ENCODE measurements at places on chromosomes 3 and 15. TPM values are rescaled to one million over a fixed set of nuclear protein-coding genes. Genes with fewer than 3 reads are reported as not detected.

THAP10 gene
- total RNA-seq = 2.9 TPM

FRMD5 gene
- total RNA-seq = 1.4 TPM

PRKCD gene
- total RNA-seq = 16.7 TPM

ANKUB1 gene
- total RNA-seq = not detected

DNA sequence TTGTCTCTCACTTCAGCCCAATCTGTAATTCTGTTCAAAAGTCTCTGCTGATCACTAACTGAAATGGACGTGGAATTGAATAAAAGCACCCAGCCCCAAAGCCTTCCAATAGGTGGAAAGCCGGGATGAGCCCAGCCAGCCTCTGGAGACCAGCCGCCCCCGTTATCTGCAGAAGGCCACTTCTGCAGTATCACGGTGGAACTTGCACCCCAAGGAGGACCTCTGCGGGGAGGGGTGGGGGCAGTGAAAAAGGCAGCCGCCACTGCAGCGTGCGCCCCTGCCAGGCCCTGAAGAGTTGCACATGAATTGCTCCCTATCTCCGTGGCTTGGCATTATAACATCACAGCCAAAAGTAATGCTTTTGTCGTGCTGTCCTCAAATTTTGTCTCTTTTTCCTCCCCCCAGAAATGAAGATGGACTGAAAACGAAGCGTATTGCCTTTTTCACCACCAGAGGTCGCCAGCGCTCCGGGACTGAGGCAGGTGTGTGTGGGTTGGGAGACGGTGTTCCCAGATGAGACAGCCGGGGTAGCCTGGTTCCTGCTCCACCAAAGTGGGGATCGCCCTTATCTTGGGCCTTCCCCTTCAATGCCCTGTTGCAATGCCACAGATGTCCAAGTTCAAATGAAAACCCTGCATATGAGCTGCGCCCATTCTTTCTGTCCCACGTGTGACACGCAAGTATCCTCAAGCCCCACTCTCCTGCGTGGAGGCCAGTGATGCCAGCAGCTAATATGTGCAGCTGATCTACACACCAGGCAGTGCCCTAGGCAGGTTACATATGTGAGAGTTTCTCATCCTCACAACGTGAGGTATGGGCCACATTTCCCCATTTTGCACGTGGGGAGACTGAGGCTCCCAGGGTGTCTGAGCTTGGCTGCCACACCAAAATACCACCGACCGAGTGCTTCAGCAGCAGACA is 96.0 kb downstream of the LRRK1 start:
- DNase-seq = peak; percentile 90
- no peaks in the 10 kb centered on the region for H3K4me1 ChIP-seq
- H3K27me3 ChIP-seq = peaks cover 12% of the 10 kb centered on the region
- peaks cover 41% of the 10 kb centered on the region for H3K36me3 ChIP-seq

DNA sequence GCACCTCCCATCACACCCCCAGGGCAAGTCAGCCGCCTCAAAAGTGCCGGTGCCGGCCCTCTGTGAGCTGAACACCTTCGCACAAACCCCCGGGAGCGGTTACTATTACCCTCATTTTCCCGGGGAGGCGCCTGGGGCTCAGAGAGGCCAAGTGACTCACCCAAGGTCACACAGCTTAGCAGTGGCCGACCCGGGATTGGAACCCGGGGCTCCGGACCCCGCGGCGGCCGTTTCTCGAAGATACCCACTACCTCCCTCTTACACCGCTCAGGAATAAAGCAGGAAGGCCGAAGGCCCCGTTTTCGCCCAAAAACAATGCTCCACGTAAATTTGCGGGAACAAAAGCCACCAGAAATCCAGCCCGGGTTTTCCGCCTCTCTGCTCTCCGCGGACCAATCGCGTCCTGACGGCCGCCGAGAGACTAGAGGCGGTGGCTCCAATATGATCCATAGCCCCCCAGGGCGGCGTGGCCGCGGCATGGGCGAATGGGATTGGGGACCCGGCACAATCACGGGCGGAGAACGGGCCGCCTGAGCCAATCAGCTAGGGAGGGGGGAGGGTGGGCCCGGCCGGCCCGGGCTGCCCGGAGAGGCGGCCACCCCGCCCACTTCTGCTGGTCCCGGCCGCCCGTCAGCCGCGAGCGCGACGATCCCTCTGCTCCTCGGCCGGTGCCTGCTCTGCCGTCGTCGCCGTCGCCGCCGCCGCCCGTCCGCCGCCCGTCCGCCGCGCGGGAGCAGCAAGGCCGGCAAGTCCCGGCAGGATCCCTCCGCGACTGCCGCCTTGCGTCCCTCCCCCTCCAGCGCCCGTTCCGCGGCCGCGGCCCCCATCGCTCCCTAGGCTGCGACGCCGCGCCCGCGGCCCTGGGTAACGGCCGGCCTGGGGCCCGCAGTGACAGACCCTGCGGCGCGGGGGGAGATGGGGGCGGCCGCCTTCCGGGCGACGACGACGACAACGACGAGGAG is 177.0 kb downstream of the OR4M2 start:
- no peaks in the 10 kb centered on the region for H3K36me3 ChIP-seq
- H3K4me1 ChIP-seq = no peaks in the 10 kb centered on the region
- DNase-seq = no peak
- H3K4me3 ChIP-seq = no peak overlapping the region

- H3K27ac ChIP-seq = no peak overlapping the region
- no peaks in the 10 kb centered on the region for H3K36me3 ChIP-seq
- no peak for DNase-seq
- H3K27me3 ChIP-seq = no peaks in the 10 kb centered on the region
- no peaks in the 10 kb centered on the region for H3K4me1 ChIP-seq
- no peak overlapping the region for H3K4me3 ChIP-seq
Measured at GRCh38 chr15:35445891-35446290, 100.1 kb downstream of the DPH6 start.

- DNase-seq = no peak
- H3K27me3 ChIP-seq = no peaks in the 10 kb centered on the region
Measured at GRCh38 chr3:16528106-16528505, 14.6 kb upstream of the RFTN1 start.

GRCh38 chr3:130941793-130942192 is 47.9 kb downstream of the ATP2C1 start:
- H3K4me1 ChIP-seq = no peaks in the 10 kb centered on the region
- H3K27ac ChIP-seq = no peak overlapping the region
- H3K4me3 ChIP-seq = no peak overlapping the region
- no peaks in the 10 kb centered on the region for H3K27me3 ChIP-seq
- H3K36me3 ChIP-seq = peaks cover 57% of the 10 kb centered on the region
- DNase-seq = no peak

GRCh38 chr3:161296814-161297213 is 74.5 kb downstream of the SPTSSB start:
- no peaks in the 10 kb centered on the region for H3K27me3 ChIP-seq
- no peaks in the 10 kb centered on the region for H3K36me3 ChIP-seq
- H3K4me3 ChIP-seq = no peak overlapping the region
- DNase-seq = no peak
- H3K4me1 ChIP-seq = no peaks in the 10 kb centered on the region

DNA sequence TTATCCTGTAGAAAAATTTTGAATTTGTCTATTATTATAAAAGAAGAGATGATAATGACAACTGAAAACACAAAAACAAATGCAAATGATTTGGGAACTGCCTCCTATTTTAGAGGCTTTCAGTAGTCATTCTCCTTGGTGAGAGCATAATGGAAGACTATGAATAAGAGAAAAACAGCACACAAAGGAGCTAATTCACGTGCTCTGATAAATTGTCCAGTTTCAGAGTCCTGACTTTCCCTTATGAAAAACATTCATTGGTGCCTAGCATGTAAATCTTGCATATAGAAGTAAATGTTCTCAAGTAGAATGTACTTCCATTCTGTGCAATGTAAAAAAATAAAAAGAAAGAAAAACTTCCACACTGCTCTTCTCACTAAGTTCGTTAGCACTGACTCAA is 206.1 kb downstream of the IL5RA start:
- no peak overlapping the region for H3K4me3 ChIP-seq
- H3K36me3 ChIP-seq = no peaks in the 10 kb centered on the region
- H3K4me1 ChIP-seq = no peaks in the 10 kb centered on the region
- DNase-seq = no peak
- no peaks in the 10 kb centered on the region for H3K27me3 ChIP-seq

GRCh38 chr15:33322091-33322490 is 11.3 kb downstream of the RYR3 start:
- H3K4me1 ChIP-seq = no peaks in the 10 kb centered on the region
- H3K36me3 ChIP-seq = no peaks in the 10 kb centered on the region
- no peaks in the 10 kb centered on the region for H3K27me3 ChIP-seq
- H3K27ac ChIP-seq = no peak overlapping the region

DNA sequence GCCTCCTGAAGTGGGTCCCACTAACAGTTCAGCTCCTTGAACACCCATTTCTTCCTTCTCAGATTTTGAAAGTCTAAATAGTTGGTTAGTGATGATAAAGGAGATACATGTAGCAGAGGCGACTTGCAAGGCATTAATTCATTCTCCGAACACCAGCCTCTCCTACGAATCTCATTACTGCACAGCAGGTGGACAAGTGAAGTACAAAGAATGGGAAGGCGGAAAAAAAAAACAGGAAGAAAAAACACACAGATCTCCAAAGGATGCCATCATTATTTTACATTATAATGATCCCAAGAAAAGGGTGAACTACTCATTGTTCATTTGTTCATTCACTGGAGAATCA is 276.5 kb downstream of the MAGI1 start:
- H3K27ac ChIP-seq = no peak overlapping the region
- DNase-seq = no peak

GRCh38 chr3:41178576-41178975 is 20.7 kb upstream of the CTNNB1 start:
- peaks cover 3% of the 10 kb centered on the region for H3K27me3 ChIP-seq
- DNase-seq = no peak
- no peak overlapping the region for H3K27ac ChIP-seq
- H3K36me3 ChIP-seq = no peaks in the 10 kb centered on the region

DNA sequence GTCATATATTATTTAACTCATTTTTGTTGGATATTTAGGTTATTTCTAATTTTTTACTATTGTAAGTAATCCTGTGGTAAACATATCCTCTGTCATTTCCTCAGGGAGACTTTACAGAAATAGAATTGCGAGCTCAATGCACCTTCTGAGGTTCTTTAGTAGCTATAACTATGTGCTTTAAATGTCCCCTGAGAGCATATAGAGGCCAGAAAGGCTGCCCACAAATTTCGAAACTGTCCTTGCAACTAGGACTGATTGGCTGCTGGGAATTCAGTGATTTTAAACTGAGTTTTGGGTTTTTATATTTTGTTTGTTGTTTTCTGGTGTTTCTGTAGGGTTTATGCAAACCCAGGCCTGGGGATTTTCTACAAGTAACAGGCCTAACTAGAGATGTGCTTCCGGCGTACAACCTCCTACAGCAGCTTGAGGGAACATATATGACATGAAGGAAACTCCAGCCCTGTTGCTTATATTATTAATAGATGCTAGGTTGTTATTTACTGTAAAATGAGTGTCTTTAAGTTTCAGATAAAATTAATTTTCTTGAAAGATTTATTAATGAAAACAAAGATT is 29.1 kb upstream of the P4HTM start:
- no peak overlapping the region for H3K27ac ChIP-seq
- no peak overlapping the region for H3K4me3 ChIP-seq
- H3K4me1 ChIP-seq = no peaks in the 10 kb centered on the region
- peaks cover 14% of the 10 kb centered on the region for H3K36me3 ChIP-seq
- no peaks in the 10 kb centered on the region for H3K27me3 ChIP-seq

GRCh38 chr15:101648356-101648755 is 3.8 kb downstream of the TM2D3 start:
- no peak for DNase-seq
- peaks cover 67% of the 10 kb centered on the region for H3K36me3 ChIP-seq
- H3K27ac ChIP-seq = no peak overlapping the region
- H3K4me1 ChIP-seq = peaks cover 34% of the 10 kb centered on the region

GRCh38 chr3:191682961-191683360 is 222.0 kb downstream of the PYDC2 start:
- no peak for DNase-seq
- H3K27me3 ChIP-seq = no peaks in the 10 kb centered on the region
- no peaks in the 10 kb centered on the region for H3K36me3 ChIP-seq
- no peak overlapping the region for H3K27ac ChIP-seq

DNA sequence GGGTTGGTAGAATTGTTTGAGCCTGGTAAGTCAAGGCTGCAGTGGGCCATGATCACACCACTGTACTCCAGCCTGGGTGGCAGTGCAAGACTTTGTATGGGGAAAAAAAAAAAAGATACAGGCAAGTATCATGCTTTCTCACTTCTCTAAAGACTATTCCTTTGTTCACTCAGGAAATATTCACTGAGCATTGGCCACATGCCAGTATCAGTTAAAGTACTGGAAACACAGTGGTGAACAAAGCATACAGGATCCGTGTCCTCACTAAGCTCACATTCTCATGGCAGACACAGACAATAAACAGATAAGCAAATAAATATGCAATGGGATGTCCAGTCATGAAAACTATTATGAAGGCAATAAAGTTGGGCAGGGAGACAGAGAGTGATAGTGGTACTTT is 5.1 kb upstream of the MTHFS start:
- H3K4me1 ChIP-seq = peaks cover 8% of the 10 kb centered on the region
- no peak overlapping the region for H3K27ac ChIP-seq

DNA sequence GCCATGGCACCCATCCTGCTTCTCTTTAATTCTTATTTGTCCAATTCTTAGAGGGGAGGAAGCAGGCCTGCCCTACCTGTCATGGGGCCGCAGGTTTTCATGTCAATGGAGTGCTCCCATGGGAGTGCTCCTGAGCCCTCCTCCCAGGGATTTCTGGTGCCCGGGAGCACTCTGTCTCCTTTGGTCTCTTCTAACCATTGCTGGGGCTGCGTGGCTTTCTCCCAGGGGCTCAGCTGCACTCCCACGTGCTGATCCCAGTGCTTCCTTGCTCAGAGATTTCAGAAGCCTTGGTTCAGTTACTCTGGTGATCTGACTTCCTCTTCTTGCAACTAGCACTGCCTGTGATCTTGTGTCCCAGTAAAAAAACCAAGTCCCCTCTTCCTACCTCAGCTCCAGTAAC is 68.0 kb upstream of the ARL8B start:
- peaks cover 16% of the 10 kb centered on the region for H3K4me1 ChIP-seq
- no peak overlapping the region for H3K4me3 ChIP-seq
- no peaks in the 10 kb centered on the region for H3K27me3 ChIP-seq
- DNase-seq = no peak

GRCh38 chr3:21446945-21447475 is 304.0 kb downstream of the ZNF385D start:
- H3K4me3 ChIP-seq = peak overlapping the region; percentile 3
- no peaks in the 10 kb centered on the region for H3K4me1 ChIP-seq
- H3K27me3 ChIP-seq = no peaks in the 10 kb centered on the region
- H3K27ac ChIP-seq = no peak overlapping the region
- DNase-seq = no peak
- no peaks in the 10 kb centered on the region for H3K36me3 ChIP-seq

GRCh38 chr3:56962922-56963321 is 97.5 kb upstream of the SPATA12 start:
- H3K36me3 ChIP-seq = no peaks in the 10 kb centered on the region
- DNase-seq = no peak
- no peaks in the 10 kb centered on the region for H3K4me1 ChIP-seq
- no peaks in the 10 kb centered on the region for H3K27me3 ChIP-seq
- no peak overlapping the region for H3K4me3 ChIP-seq
- no peak overlapping the region for H3K27ac ChIP-seq

All from esophagus muscularis mucosa (tissue), 4 donors.